ENCODE measurements at places on chromosomes 12 and 14.

GRCh38 chr14:58353516-58354299, 42.0 kb upstream of the TOMM20L start:
- DNase-seq, result no peak

GRCh38 chr14:72643317-72643801, 250.5 kb downstream of the DPF3 start:
- DNase-seq, result peak; percentile 81

- no peak for DNase-seq
Observed at GRCh38 chr12:26705851-26706250, 127.1 kb downstream of the ITPR2 start.

GRCh38 chr12:62631471-62632410, 165.1 kb downstream of the MON2 start:
- DNase-seq, result peak; percentile 76

DNA sequence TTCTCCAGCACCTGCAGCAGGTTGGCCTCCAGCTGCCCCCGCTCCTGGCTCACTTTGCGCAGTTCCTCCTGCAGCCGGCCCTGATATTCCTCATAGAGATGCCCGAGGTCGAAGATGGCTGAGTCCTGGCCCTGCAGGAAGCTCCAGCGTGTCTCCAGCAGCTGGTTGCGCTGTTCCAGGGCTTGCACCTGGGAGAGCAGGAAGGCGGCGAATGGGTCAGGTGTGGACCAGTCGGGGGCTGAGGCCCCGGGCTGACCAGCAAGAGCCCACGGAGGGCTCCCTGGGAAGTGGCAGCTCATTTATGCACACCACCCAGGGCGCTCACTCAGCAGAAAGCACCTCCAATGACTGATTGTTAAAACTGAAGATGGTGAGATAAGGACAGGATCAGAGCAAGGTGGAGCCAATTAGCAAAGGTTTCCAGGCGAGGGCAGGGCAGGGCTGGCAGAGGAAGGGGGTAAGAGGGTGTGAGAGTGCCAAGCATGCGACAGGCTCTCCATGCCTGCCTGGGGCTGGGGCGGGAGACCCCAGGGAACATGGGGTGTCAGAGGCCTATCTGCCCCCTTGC, 6.3 kb downstream of the KRT80 start:
- no peak for DNase-seq
